ENCODE measurements at places on chromosomes 11 and 22. TPM values are rescaled to one million over a fixed set of nuclear protein-coding genes. Genes with fewer than 3 reads are reported as not detected.
A peak's percentile ranks its signal among the peaks of the same experiment; 100 is the strongest.

- DNase-seq: no peak
These were observed 137.5 kb upstream of the TRPC6 start for GRCh38 chr11:101721270-101721669.

DNA sequence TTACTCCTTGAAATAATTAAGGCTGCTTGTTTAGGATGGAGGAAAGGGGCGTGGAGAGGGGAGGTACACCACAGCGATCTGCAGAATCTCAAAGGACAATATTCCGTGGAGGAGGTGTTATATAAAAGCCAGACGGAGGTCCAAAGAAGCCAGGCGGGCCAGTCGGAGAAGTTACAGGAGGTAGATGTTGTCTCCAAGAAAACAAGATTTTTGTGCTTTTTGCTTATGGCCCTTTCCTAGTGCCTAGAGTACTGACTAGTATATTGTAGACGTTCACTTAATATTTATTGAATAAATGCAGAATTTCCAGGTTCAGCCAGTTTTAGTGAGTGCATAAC, 761 bp downstream of the ZDHHC13 start:
- DNase-seq: no peak

GRCh38 chr11:117059611-117060148, 38.5 kb downstream of the SIK3 start:
- DNase-seq: no peak

DNA sequence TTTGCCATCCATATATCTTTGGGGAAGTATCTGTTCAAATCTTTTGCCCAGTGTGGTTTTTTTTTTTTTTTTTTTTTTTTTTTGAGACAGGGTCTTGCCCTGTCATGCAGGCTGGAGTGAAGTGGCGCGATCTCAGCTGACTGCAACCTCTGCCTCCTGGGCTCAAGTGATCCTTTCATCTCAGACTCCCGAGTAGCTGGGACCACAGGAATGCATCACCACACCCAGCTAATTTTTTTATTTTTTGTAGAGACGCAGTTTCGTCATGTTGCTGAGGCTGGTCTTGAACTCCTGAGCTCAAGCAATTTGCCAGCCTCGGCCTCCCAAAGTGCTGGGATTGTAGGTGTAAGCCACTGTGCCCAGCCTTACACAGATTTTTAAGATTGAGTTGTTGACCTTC, 4.8 kb upstream of the FAM118A start:
- DNase-seq: no peak

DNA sequence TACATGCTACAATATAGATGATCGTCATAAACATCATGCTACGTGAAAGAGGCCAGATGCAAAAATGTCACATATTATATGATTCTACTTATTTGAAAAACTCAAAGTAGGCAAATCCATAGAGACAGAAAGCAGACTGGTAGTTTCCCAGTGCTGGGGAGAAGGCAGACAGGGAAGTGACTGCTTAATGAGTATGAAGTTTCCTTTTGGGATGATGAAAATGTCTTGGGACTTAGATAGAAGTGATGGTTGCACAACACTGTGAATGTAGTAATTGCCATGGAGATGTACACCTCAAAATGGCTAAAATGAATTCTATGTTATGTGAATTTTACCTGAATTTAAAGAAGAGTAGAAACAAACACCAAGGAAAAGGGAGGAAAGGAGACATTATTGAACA, 45.2 kb upstream of the EHF start:
- no peak for DNase-seq

GRCh38 chr11:74268456-74268855, 43.0 kb downstream of the P4HA3 start:
- DNase-seq: no peak

DNA sequence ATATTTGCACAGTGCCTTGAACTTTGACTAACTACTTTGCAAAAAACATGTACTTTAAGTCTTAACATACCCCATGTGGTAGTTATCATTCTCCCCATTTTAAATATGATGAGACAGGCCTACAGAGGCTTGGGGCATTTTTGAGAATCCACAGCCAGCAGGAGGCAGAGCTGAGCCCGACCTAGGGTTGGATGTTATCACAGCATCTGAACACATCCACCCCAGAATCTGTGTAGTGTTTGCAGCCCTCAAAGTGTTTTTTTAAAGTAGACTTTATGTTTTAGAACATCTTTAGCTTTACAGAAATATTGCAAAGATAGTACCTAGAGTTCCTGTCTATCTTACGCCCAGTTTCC, 17.6 kb downstream of the OTOG start:
- DNase-seq: no peak

- no peak for DNase-seq
These were observed at the start of gene PCF11 for GRCh38 chr11:83156996-83157593. Gene PCF11, plus strand, starts transcription at chr11:83157131. Its CDS starts 309 bp downstream, at chr11:83157440.

DNA sequence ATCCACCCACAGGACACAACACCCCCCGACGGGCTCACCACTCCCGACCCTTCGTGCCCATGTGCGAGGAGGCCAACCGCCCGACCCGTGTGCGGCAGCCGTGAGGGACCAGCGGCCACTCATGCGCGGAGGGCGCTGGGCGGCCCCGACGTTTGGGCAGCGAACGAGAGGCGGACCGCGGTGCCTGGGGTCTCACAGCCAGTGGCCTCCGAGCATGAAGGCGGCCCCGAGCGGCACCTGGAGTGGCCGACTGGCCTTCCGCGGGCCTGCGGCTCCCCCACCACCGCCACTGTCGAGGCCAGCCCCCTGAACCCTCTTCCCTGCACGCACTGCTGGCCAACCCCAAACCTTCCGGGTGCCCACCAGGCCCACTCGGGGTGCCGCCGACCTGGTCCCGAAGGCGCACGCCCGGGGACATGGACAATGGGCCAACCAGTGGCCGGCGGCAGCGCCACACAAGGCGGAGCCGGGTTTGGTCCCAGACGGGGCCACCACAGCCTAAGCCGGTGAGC, 4274.9 kb upstream of the OR11H1 start:
- peak; percentile 89 for DNase-seq

GRCh38 chr11:71933141-71933933, 4.5 kb downstream of the RNF121 start:
- DNase-seq: no peak

DNA sequence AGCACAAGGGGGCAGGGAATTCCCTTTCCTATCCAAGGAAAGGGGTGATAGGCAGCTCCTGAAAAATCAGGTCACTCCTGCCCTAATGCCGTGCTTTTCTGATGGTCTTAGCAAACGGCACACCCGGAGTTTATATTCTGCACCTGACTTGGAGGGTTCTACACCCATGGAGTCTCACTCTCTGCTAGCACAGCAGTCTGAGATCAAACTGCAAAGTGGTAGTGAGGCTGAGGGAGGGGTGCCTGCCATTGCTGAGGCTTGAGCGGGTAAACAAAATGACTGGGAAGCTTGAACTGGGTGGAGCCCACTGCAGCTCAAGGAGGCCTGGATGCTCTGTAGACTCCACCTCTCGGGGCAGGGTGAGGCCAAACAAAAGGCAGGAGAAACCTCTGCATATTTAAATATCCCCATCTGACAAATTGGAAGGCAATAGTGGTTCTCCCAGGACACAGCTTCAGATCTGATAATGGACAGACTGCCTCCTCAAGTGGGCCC, 194.7 kb downstream of the OR4A47 start:
- no peak for DNase-seq

- DNase-seq: no peak
These were observed 35.7 kb downstream of the CD44 start for GRCh38 chr11:35174666-35175065.

DNA sequence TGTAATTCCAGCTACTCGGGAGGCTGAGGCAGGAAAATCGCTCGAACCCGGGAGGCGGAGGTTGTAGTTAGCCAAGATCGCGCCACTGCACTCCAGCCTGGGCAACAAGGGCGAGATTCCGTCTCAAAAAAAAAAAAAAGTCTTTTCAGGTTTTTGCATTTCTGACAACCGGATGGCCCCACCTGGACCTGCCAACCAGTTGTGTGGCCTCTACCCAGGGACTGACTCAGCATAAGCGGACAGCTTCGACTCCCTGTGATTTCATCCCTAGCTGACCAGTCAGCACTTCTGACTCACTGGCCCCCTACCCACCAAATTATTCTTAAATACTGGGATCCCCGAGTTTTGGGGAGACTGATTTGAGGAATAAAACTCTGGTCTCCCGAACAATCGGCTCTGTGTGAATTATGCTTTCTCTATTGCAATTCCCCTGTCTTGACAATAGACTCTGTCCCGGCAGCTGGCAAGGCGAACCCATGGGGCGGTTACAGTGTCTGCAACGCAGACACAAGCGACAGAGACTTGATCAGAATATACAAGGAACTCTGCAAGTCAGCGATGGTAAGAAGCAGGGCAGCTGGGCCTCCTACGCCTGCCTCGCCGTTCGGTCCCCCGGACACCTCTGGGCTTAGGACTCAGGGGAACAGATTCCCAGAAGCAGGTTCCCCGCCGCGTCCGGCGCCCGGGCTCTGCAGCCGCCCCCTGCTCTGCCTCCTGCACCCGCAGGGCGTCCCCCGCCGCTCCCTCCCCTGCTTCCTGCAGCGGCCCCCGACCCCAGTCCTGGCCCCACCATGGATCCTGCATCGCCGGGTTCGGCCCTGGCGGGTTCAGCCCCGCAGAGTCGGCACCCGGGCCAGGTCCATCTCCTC, 741 bp upstream of the TALDO1 start:
- no peak for DNase-seq

DNA sequence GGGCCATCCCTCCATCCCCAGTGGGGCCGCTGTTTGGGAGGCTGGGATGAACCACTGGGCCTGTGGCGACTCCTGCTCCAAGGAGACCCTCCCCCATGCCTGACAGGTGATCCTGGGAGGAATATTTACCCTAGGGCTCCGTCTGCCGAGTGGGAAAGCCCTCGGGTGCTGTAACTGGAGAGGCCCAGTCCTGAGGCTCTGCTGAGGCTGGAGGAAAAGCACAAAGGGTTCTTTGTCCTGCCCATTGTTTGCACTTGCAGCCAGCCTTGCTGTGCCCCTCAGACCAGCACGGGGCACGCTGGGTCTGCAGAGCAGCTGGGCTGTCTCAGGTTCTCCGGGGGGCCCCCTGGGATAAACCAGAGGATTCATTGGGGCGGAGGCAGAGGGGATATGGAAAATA, 321.1 kb downstream of the MN1 start:
- no peak for DNase-seq

- DNase-seq: no peak
These were observed 107.6 kb downstream of the MED15 start for GRCh38 chr22:20615021-20615420.

DNA sequence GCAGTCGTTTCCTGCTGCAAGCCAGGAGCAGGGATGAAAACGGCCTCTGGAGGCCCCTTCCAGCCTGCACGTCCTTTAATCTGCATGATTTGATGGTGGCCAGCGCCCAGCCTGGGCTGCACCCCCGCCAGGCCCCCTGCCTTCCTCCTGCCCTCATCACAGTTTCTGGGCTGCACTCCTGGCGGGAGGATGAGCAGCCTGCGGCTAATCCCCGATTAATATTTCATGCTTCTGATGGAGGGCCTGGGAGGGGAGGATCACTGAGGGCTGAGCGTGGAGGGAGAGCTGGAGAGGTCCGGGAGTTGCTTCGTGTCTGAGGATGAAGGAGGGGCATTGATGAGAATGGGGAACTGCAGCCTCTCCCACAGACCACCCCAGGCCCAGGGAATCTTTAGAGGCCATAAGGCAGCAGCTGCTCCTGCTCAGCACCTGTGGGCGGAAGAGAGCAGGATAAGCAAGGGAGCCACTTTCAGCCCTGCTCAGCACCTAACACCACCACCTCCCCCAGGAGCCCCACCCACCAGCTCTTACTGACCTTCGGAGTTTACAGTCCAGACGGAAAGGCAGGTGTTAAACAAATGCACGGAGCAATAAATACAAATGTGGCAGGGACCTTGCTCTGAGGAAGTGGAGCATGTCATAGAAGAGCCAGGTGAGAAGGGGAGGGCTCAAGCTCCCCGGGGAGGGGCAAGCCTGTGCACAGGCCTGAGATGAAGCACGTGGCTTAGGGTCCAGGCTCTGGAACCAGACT, 135.0 kb upstream of the NECTIN1 start:
- DNase-seq: no peak

DNA sequence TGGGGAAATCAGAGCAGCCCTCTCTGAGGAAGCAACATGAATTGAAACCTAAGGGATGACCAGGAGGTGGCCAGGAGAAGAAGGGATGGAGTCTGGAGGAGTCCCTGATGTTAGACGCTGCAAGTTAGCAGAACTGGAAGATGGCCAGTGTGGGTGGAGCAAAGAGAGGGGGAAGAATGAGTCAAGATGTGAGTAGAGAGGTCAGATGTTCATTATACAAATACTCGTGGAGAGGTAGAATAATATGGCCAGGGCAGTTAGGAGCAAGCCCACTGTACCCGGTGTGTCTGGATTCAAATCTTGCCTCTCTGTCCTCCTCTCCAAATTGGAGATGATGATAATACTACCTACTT, 242.0 kb downstream of the TENM4 start:
- peak; percentile 33 for DNase-seq

DNA sequence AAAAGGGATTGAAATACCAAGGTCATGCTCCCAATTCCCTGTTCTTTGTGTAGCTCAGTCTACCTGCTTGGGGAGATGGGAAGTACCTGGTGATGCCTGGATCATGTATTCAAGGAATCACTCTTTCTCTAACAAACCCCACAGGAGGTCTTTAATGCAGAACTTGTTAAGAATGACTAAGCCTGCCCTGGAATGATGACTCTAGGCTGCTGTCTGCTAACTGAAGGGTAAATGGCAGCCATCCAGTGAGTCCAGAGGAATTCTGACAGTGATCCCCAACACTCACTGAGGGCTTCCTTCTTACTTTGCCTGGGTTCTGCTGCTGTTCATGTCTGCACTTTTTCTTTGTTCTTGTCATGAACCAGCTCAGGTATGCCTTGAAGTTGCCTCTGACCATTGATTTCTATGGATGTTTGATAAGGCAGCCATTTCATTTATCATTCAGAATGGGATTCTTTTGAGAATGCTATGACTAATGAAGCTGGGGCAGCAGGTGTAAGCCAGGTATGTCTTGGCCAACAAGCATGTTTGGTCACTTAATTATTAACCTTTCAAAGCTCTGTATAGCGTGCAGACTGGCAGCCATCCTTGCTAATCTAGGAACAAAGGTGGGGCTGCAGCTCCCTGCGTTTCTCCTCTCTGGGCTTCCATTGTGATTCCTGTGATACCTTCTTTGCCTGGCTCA, 11.4 kb downstream of the PRSS23 start:
- no peak for DNase-seq

DNA sequence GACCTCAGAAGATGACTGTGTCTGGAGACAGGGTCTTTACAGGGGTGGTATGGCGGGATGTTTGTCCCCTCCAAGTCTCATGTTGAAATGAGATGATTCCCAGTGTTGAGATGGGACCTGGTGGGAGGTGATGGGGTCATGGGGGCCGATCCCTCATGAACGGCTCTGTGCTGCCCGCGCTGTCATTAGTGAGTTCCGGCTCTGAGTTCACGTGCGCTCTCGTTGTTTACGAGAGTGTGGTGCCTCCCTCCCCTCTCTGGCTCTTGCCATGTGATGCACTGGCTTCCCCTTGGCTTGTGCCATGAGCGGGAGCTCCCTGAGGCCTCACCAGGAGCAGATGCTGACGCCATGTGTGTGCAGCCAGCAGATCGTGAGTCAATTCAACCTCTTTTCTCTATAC, 830.8 kb downstream of the TBC1D22A start:
- DNase-seq: peak; percentile 55

TIMP3 gene
- total RNA-seq: 493 TPM

TSPAN18 gene
- 14.2 TPM for total RNA-seq

APOL3 gene
- 66.8 TPM for total RNA-seq

LYVE1 gene
- 352 TPM for total RNA-seq

MPEG1 gene
- 71.5 TPM for total RNA-seq

OR51E2 gene
- not detected for total RNA-seq

CREB3L1 gene
- total RNA-seq: 8.4 TPM

FOLH1 gene
- 0.90 TPM for total RNA-seq

CDHR5 gene
- total RNA-seq: 1.1 TPM

TP53AIP1 gene
- total RNA-seq: 0.10 TPM

ZNF214 gene
- 0.96 TPM for total RNA-seq

GALNT18 gene
- 12.6 TPM for total RNA-seq

RBM4B gene
- total RNA-seq: 8.0 TPM

CASP12 gene
- 0.45 TPM for total RNA-seq

SPI1 gene
- total RNA-seq: 74.7 TPM

SCGB1C1 gene
- not detected for total RNA-seq
